Pulmonary artery endothelial cell (primary cell): ENCODE measurements at places on chromosomes 12 and 14. TPM values are rescaled to one million over a fixed set of nuclear protein-coding genes. Genes with fewer than 3 reads are reported as not detected.
A peak's percentile ranks its signal among the peaks of the same experiment; 100 is the strongest.

The FLRT2 gene
- total RNA-seq = 20.8 and 55.9 TPM in 2 replicates

The RPS6KL1 gene
- 11.5 and 14.8 TPM in 2 replicates for total RNA-seq

The SLC5A8 gene
- total RNA-seq = not detected in 2 replicates

The BCL11B gene
- total RNA-seq = 0.07 and 0.14 TPM in 2 replicates

The CLEC1A gene
- total RNA-seq = 3.6 and 16.0 TPM in 2 replicates

The CFAP54 gene
- total RNA-seq = 10.0 and 26.2 TPM in 2 replicates

The COL2A1 gene
- total RNA-seq = not detected in 2 replicates

The VWF gene
- total RNA-seq = 535 and 577 TPM in 2 replicates

The TNFAIP2 gene
- 23.2 and 25.3 TPM in 2 replicates for total RNA-seq

- DNase-seq = peak; percentile 24
Observed at GRCh38 chr12:117367006-117367638, 5.7 kb upstream of the NOS1 start.

- no peak for DNase-seq
Observed at GRCh38 chr14:34137001-34137745, 186.3 kb upstream of the EGLN3 start.

GRCh38 chr12:74552201-74552600 is 14.6 kb downstream of the ATXN7L3B start:
- no peak for DNase-seq

GRCh38 chr12:131223171-131223761 is 269.6 kb downstream of the ADGRD1 start:
- no peak for DNase-seq

GRCh38 chr12:79920421-79921238 is 14.3 kb downstream of the PPP1R12A start:
- DNase-seq = no peak

DNA sequence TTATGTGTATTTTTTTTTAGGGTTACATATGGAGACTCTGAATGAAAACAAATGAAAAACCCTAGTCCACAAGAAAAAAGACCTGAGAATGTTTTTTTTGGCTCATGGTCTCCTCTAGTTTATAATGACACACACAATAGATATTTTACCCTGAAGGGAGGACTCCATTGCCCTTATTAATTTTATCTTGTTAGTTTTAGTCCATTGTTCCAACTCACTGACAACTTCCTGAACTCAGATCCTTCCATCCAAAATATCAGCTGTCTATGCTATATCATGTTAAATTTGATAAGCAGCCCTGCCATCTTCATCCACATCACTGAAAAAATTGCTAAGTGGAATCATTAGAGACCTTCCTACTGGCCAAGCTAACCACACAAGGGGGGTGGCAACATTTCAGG is 232.1 kb downstream of the MON2 start:
- peak; percentile 64 for DNase-seq

DNA sequence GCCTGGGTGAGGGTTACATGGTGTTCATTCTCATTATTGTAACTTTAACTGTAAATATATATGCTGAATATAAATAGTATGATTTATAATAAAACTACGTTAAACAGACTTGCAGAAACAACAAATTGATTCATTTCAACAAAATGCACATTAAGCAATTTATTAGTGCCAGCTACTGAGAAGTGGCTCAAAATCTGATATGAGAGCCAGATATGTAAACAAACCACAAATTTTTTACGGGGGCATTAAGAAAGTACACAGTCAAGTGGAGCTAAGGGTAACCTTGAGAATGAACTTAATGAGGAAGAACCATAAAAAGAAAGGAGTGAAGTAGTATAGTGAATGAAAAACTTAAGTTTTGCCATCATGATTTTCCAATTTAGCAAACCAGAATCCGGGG is 40.3 kb downstream of the CEP128 start:
- DNase-seq = no peak

DNA sequence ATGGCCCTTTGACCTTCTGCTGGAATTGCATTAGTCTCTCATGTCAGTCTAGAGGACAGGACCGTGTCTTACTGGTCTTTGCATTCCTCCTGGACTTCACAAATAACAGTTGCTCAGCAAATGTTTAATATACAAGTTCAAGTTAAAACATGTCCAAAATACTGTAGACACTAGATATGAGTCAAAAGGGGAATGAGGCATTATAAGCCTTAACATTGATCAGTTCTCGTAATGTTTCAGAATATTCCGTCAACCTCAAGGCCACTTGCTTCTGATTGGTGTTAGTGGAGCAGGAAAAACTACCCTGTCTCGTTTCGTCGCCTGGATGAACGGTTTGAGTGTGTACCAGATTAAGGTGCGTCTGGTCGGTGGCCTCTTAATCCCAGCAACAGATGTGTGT is 59.9 kb downstream of the HSP90AA1 start:
- DNase-seq = no peak

DNA sequence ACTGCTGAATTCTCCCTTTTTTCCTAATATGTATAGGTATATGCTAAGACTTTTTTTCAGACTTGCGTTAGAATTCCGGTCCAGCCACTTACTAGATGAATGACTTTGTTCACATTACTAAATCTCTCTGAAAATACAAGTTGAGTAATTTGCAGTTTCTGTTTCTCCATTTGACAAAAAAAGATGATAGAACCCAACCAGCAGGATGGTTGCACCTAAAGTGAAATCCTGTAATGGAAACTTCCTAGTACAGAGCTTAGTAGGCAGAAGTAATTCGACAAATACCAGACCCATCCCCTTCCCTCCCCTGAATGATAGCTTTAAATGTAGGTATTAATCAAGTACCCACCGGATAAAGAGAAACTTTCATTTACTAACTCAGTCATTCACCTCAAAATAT is 113.6 kb upstream of the RAP1B start:
- no peak for DNase-seq

DNA sequence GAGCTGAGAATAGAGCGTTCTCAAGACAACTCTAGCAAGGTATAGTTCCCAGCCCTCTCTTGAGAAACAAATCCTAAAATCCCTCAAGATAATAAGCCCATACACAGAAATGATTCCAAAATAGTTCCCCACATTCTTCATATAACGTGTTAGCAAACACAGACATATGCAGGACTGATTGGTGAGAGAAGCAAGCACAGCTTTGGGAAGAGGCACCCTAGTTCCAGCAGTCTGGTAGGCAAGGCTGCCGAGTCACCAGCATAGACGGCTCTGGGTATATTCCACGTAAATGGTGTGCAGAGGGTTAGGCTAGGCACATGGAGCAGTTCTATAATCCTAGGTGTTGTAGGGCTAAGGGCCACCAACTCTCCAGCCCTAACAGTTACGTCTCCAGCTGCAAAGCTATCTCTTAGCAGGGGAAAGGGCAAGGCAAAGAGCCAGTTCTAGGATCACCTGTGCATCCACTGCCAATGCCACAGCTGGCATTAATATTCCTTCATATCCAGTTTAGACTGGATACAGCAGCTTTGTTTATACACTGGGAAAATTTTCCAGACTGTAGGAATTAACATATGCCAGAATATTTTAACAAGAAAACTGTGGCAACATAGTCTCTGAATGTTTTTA is 52.9 kb downstream of the SH2B3 start:
- no peak for DNase-seq

GRCh38 chr12:120801146-120801545 is 75.5 kb downstream of the ACADS start:
- no peak for DNase-seq

- no peak for DNase-seq
Observed at GRCh38 chr12:59182191-59182590, 261.9 kb upstream of the LRIG3 start.

DNA sequence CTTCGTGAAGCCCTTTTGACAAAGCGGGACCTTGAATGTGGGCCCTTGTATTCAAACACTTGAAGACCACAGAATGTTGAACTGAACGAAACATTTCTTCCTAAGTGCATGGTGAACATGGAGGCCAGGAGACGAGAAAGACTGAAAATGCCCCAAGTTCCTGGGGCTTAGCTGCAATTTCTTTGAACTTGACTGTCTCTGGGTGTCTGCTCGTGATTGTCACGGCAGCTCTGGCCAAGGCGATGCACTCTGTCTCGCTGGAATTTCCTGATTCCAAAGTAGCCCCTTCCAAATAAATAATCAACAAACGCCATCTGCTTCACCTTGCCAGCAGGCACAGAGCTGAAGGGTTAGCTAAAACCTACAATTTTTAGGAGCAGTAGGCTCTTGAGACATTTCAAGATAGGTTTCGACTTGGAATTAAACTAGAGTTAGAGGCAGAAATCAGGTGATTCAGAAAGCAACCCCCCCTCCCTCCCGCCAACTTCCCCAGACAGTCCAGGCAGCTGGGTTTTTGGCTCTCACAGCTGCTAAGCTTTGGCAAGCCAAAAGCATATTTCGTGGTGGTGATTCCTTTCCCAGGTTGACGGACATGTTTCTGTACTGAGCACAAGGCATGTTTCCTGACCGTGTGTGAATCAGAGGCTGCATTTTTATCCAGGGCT is 13.5 kb upstream of the IRF2BPL start:
- no peak for DNase-seq

GRCh38 chr12:25714198-25714984 is 161.3 kb upstream of the LMNTD1 start:
- no peak for DNase-seq

DNA sequence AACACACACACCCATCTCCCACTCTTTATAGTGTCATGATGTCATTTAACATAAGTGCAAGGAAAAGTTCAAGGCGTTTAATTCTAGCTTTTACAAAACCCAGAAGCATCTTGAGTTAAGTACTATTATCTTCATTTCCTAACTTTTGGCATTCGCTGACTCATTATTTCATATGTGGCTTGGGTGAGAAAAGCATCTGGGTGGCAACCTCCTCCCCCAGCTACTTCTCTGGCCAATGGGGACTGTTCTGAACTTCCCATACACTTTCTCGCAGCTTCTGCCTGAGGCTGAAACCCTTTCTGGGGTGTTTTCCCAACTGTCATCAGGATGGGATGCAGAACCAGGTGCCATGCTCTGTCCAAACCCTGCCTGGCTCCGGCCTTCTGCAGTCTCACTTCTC is 2.8 kb upstream of the MARK3 start:
- no peak for DNase-seq

DNA sequence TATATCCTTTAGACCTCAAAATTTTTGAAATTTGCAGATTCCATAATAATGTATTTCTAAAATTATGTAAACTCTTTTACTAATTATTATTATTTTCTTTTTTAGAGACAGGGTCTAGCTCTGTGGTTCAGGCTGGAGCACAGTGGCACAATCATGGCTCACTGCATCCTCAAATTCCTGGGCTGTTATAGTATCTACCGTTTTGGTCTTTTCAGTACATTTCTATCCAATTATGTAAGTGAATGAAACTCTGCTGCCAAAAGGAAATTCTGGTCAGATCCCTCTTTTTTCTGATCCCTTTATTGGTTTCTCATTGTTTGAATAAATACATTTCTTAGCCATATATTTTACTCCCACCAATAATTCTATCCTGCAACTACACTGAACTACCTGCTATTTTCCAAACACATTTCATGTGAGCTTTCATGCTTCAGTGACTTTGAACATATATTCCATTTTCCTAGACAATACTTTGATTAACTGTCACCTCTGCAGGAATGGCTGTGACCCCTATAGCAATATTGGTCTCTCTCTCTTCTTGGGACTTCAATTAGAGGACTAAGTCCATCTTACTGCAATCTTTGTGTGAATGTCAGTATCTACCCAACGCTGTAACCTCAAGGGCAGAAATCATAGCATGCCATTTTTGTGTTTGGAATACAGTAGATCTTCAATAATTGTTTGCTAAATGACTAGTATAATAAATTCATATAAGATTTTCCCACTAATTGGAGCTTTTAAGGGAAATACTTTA is 183.2 kb downstream of the NTS start:
- no peak for DNase-seq

DNA sequence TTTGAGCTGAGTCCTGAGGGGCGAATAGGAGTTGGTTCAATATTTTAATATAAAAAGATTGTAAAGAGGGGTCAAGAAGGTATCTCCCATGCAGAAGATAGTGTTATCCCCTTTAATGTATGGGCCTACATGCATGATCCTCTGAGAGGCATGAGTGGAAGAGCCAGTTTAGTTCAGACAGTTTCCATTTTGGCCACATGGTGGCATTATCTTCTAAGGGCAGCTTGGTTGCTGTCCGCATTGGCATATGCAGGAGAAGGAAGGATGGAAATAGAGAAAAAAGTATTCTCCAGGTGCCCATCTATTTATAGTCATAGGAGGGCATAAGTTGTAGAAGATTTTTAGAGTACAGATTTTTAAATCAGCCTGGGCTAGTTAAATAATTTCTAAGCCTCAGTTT is 5.4 kb downstream of the SAMD4A start:
- no peak for DNase-seq

- DNase-seq = no peak
Observed at GRCh38 chr12:67245571-67245970, 23.6 kb upstream of the CAND1 start.

DNA sequence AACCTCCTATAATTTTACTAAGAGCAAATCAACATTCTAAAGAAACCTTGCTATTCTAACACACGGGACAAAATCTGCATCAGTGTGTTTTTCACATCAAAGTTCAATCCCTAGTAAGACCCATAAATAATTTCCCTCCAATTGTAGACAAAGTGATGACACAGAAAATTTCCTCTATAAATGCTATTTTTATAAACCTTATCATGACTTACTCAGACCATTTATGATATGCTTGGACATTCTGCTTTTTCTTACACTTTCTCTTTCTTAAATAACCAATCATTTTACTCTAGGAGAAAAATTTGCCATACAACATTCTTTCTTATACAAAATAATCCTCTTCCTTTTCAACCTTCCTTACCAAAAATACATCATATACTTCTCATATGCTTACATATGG is 67.0 kb downstream of the SDR9C7 start:
- no peak for DNase-seq

- no peak for DNase-seq
Observed at GRCh38 chr12:29160230-29160629, 11.2 kb downstream of the FAR2 start.

DNA sequence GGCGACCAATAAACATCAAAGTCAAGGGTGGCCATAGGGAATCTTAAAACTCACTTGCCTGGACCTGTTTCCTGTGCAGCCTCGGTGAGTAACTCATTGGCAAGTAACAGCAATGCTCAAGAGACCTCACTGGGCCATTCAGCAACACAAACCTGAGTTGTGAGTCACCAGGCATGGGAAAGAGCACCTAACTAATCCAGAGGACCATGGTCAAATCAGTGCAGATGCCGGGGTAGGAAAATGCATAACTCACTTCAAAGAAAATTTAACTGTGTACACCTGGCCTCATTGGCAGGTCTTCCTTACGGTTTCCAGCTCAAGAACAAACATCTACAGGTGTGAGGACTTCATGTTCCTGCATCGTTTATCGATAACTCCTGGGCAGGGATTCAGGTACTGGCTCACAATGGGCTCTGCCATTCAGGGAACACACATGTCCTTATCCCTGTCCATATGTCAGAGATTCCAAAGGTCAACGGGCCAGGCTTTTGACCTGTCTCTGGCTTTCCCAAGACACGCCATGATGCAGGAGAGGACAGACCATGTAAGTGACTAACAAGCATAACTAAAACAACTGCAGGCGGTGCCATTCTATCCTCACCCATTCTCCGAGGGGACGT is 211.8 kb downstream of the ANO2 start:
- DNase-seq = no peak

- no peak for DNase-seq
Observed at GRCh38 chr14:38238878-38239277, 17.0 kb downstream of the CLEC14A start.

- DNase-seq = peak; percentile 0
Observed at GRCh38 chr12:88111074-88111652, 30.7 kb downstream of the CEP290 start.
